ENCODE measurements at places on chromosomes 1 and 21.

- DNase-seq: no peak
These were observed 24.1 kb upstream of the ALDH4A1 start for GRCh38 chr1:18926315-18927081.

DNA sequence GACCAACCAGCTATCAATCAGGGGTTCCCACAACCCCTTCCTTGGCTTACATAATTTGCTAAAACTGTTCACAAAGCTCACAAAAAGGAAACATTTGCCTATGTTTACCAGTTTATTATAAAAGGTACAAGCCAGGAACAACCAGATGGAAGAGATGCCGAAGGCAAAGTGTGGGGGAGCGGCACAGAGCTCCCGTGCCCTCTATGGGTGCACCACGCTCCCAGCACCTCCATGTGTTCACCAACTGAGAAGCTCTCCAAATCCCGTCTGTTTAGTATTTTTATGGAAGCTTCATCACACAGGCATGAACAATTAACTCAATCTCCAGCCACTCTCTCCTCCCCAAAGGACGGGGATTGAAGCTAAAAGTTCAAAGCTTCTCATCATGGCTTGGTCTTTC is 32.9 kb downstream of the PSMG1 start:
- DNase-seq: no peak

GRCh38 chr1:207745285-207745684 is 6.6 kb upstream of the CD46 start:
- no peak for DNase-seq

GRCh38 chr21:43858806-43859648 is 6.0 kb upstream of the AGPAT3 start:
- no peak for DNase-seq

DNA sequence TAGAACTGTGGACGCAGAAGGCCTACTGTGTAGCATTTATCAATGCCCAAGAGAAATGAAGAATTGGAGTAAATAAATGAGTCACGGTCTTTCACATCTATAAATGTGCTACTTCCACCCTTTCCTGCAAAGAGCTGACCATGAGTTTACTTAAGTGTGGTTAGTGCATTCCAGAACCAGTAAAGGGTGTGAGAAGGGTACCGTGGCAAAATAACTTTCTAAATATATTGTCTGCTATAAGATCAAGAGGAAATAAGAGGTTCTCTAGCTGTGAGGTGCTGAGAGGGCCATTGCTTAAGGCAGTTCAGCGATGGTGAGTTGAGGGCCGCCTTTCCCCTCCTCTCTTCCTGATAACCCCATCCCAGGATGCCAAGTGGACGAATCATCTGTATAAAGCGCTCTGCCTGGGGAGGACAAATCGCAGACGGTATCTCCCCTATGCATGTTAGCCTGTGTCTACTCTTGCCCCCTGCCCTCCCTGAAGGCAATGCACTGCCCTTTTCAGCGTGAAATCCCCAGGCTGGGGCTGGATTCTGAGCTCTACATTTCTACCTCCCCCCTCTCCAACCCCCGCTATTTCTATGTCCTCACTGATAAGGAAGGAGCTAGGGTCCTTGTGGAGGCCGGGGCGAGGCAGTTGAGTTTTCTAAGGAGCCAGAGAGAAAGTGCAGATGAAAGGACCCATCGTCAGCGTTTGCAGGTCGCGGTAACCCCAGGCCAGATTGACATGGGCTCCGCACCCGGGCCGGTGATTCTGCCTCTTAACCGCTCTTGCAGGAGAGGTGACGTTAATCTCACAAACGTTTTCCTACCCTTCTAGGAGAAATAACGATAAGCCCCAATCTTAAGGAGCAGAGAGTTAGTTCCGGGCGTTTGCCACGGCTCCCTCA is 1.5 kb upstream of the NCAM2 start:
- DNase-seq: no peak

GRCh38 chr21:34889676-34890469 is 159.2 kb downstream of the RUNX1 start:
- DNase-seq: peak; percentile 34
